ENCODE measurements at places on chromosomes 13 and 19.

DNA sequence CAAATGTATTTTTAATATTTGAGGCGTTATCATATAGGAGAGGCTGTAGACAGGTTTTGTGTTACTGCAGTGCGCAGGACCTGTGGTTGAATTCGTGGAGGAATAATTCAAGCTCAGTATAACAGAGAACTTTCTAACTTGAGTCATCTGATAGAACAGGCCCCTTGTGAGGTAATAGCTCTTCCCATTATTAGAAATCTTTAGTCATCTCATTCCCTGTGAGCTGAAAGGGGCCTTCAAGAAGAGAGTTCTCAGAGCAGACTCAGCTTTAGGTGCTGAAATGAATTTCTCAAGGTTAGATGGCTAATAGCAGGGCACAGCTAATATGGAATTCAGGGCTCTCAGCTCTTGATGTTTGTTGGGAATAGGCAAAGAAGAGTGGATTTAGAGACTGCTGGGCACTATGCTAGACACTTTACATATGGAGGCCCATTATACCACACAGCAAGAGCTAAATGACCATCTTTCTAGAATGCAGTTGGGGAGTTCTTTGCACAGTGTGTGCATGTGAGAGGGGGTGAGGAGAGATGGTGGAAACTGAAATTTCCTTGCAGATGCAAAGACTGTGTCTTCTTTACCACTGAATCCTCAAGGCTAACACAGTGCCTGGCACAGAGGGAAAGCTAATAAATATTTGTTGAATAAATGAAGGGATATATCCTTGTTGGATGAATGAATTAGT is 89.5 kb downstream of the DGKH start:
- no peak for DNase-seq

- no peak for DNase-seq
Observed at GRCh38 chr19:43652546-43652874, 12.9 kb upstream of the CADM4 start.

- DNase-seq: no peak
Observed at GRCh38 chr19:29579308-29579910, 26.7 kb upstream of the POP4 start.

GRCh38 chr13:110232142-110232541 is 74.8 kb downstream of the COL4A1 start:
- DNase-seq: no peak

GRCh38 chr19:12938779-12939601 is 581 bp downstream of the CALR start:
- DNase-seq: no peak

DNA sequence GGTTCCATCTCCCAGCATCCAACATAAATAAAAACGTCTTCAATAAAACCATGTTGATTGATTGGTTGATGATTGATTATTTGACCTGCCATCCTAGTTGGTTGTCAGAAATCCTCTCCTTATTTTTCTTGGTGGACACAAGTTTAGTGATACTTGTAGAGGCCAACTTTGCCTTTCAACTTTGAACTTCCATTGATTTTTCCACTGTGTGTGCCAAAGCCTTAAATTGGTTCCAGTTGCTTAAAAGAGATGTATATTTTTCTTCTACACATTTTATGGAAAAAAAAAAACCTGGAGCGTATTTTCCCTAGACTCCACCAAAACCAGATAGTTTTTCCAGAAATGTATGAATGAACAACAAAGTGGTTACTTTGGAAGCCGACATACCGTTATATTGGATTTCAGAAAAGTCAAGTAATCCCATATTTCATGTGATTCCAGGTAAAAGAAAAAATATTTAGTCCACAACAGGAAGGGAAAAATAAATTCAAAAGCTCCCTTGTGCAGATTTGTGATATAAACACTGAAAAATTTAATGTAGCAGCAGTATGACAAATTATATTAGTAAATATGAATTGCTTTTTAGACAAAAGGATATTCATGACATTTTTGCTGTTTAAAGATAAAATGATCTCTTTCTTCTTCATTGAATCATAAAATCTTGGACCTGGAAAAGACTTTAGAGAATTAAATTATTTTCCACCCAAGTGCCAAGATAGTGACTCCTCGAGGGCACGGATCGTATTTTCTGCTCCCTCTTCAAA is 85.2 kb downstream of the MBNL2 start:
- no peak for DNase-seq

- no peak for DNase-seq
Observed at GRCh38 chr19:3668331-3669081, 31.8 kb downstream of the PIP5K1C start.

DNA sequence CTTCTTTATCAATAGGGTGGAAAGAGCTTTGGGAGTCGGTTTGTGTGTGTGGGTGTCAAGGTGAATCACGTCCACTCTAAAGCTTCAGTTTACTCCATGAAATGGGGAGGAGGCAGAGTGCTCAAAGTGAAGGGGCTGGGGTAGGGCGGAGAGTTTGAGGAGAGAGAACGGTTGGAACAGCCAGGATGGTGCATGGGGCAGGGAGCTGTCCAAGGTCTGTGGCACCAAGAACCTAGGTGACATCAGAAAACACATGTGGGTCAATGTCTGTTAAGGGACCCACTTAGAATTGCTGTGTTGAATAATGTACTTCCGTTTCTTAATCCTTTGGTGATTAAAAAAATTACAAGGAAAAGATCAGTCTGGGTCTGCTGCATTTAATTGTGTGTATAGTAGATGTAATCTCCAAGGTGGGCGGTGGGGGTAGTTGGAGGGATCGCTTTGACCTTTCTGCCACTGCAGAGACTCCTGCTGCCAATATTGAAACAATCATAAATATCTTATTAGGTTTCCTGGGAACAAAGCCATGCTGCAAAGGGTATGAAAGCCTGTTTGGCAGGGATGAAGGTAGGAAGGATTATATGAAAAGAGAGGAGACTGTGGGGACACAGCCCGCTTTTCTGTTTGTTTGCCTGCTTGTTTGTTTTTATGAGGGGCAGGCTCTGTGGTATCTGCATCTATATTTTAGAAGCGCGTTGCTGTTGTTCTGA is 122.3 kb downstream of the ATP8A2 start:
- no peak for DNase-seq

DNA sequence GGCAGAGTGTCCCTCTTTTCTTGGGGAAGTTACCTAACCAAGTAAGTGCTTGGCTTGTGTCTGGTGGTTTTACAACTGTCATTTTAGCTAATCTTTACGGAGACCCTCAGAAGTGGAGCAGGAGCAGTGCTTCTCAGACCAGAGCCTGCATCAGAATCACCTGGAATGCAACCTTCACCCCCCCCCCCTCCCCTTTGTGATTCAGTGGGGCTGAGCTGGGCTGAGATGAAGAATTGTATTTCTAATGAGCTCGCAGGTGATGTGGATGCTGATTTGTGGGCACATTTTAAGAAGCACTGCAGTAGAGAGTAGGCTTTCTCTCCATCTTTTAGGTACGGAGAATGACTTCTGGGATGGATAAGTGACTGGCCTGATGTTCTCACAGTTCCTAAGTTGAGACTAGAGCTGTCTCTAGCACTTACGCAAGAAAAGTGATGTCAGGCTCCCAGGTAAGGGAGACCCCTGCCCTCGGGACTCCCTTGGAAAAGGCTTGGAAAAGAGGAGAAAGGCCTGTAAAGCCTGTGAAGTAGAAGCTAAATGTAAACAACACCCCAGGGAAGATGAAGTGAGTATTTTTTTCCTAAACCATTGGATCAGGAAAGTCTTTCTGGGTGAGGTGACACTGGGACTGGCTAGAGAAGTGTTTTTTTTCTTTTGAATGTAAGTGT is 23.3 kb upstream of the RNF113B start:
- no peak for DNase-seq

- DNase-seq: no peak
Observed at GRCh38 chr19:54164369-54165068, 5.0 kb upstream of the LENG1 start.

DNA sequence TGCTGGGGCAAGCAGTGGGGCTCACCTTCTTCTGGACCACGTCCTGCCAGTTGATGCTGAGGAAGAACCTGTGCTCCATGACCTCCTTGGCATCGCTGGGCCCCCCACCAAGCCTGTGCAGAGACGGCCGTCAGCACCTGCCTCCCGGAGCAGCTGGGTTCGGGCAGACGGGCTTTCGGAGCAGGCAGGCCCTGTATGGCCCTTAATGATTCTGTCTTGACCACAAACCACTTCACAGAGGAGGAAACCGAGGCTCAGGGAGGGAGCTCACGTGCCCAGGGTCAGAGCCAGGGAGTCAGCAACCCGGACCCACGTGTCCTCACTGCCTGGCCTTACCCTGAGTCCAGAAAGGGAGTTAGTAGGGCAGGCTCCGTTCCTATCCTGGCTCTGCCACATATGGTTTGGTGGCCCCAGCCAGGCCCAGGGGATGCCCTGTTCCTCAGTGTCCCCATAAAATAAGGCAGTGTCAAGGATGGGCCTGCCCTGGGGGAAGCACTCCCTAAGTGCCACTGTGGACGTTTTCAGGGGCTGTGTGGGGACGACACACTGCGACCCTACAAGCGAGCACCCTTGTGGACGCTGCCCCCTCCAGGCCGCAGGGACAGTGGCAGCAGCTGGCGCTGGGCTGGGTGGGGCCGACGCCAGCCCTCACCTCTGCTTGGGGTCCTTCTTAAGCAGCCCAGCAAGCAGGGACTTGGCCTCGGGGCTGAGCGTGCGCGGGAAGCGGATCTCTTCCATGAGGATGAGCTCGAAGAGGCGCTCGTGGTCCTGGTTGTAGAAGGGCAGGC is 8.9 kb upstream of the CCNP start:
- no peak for DNase-seq

- no peak for DNase-seq
Observed at GRCh38 chr13:90276216-90276615, 1071.3 kb upstream of the MIR17HG start.

DNA sequence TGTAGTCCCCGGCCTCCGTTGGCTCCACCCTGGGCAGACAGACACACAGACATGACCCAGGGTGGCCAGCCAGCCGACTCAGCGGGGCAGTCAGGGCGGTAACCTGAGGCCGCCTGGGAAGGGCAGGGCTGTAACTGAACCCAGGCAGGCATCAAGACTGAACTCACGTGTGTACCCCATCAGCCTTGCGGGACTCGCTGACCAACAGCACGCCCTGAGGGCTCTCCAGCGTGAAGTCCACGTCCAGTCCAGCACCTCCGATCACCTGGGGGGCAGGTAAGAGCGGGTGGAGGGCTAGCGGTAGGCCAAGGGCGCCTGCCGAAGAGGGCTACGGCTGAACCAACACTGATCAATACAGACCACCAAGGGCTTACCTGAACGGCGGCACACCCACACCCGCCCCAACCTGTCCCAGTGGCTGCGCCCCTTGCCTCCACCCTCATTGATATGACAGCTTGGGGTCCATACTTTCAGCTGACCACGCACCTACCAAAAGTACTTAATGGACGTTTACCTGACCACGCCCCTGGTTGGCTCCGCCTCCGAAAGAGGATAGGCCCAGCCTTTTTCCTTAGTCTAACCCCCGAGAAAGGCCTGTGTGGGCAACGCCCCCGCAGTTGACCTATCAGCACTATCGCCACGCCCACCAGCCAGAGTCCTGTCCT is 791 bp downstream of the TMED1 start:
- no peak for DNase-seq

- no peak for DNase-seq
Observed at GRCh38 chr13:30652746-30653386, 35.1 kb downstream of the USPL1 start.

- no peak for DNase-seq
Observed at GRCh38 chr19:1407528-1408299, at the start of gene DAZAP1. DAZAP1 (plus strand) TSS chr19:1407586; CDS start chr19:1407774, 188 bp downstream.

DNA sequence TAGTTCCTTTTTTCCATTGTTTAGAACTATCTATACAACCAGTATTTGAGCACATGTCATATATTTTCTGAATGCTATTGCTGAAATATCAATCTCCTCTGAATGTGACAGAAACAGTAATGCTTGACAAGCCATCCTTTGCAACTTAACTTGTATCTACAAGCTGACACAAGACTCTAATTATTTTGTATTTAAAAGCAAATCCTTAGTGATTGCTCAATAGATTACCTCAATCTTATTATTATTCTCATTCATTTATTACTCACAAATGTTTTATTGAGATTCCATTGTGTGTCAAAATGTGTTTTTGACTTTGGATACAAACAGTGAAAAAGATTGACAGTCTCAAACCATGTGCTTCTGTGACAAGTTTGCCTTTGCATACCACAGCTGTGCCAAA is 787.8 kb upstream of the PRR20A start:
- no peak for DNase-seq

DNA sequence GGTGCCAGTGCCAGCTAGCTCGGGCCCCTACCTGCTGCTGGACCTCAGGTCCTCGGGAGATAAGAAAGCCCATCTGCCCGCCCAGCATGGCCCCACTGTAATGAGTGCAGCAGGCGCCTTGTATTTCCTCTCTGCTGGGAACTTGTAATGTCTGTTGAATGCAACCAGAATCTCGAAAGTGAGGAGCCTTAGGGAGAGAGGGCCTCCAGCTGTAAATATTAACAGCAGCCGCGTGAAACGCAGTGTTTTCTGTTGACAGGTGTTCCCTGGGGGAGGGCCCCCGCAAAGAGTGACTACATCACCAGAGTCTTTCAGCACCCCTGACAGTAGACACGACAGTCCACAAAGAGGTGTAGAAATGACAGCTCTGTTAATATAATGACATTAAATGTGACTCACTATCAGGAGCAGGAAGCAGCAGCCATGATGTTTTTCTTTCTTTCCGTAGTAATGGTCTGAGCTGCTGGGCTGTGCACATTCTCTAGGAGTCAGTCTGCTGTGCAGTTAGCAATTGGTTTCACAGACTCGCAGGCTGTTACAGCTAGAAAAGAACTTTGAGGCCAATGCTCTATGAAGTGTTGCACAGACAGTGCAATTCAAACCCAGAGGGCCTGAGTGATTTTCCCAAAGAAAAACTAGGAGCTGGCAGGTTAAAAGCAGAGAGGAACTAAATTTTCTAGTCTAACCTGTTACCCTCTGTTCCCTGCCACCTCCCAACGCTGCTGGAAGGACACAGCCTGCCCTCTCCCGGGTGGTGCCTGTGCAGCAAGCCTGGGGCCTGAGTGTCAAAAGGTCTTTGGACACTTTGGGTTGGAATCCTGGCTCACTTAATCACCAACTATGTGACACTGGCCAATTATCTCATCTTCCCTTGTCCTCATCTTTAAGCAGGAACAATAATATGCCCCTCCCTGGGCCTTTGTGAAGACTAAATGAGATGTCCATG is 58.6 kb upstream of the WASF3 start:
- no peak for DNase-seq

DNA sequence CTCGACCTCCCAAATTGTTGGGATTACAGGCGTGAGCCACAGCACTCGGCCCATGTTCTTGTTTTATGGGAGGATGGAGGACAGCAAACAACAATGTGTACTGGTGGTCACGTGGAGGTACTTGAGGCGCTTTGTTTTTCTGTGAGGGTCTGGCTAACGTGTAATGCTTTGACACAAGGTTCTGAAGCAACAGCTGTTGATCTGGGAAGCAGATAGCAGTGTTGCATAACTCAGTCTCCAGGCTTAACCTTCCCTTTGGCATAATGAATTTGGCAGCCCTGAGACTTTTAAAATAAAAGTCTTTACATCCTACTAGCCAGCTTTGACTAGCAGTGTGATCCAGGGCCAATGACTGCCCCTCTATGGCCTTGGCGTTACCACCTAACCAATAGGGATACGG is 6.9 kb upstream of the ZNF580 start:
- DNase-seq: no peak

- no peak for DNase-seq
Observed at GRCh38 chr13:82136880-82137279, 1745.4 kb downstream of the SLITRK1 start.
